ENCODE measurements at places on chromosomes 7 and 10. TPM values are rescaled to one million over a fixed set of nuclear protein-coding genes. Genes with fewer than 3 reads are reported as not detected.

DNA sequence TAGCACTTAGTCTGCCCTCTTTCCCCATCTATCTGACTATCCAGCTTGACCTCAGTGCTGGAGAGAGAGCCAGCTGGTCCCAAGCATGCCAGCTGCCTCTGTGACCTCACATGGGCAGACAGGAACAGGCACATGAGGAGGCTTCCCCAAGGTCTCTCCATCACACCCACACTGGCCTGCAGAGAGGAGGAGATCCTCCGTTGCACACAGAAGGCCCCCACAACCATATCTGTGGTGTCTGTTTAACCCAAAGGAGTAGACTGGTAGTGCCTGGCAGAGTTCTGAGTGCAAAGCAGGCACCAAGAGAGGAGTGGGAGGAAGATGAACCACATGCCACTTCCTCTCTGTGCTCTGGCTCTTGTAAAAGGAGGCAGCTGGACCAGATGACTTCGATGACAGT is 4.8 kb upstream of the ANK3 start:
- no peaks in the 10 kb centered on the region for H3K36me3 ChIP-seq
- H3K27ac ChIP-seq: no peak overlapping the region
- H3K4me1 ChIP-seq: no peaks in the 10 kb centered on the region
- no peak for DNase-seq
- H3K4me3 ChIP-seq: no peak overlapping the region
- no peaks in the 10 kb centered on the region for H3K27me3 ChIP-seq

DNA sequence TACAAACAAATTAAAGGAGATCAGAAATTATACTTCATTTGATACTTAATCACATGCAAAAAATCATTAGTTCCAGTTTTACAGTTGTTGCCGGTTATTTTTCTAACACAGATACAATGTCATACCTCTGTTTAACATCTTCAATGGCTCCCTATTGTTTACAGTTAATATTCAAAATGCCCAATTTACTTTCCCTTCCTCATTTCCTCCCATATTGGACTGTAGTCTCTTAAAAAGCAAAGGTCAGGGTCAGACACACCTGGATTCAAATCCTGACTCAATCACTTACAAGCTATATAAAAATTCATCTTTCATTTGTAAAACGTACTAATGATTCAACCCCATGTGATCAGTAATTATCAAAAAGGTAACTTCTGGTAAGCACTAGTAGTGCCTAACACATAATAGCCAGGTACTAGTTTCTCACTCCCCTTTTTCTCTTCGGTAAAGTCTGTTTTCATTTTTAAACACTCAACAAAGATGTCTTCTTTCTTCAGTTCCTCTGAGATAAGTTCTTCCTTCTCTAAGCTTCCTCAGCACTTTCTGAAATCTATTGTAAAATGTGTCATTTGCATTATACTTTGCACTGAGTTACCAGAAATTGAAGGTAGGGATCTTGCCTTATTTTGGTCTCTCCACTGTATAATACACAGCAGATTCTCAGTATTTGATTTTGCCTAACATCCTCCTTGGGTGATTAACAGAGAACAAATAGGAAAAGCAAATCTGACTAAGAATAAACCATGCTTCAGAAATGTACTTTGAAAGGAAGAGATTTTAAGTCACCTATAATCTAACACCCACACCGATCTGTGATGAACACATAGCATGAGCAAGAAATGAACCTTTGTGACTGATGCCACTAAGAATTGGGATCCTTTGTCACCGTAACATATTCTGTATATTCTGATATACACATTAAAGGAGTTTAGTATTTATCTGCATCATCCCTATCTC is 16.1 kb downstream of the KMT2C start:
- H3K27me3 ChIP-seq: no peaks in the 10 kb centered on the region
- H3K4me1 ChIP-seq: no peaks in the 10 kb centered on the region
- no peak for DNase-seq
- no peaks in the 10 kb centered on the region for H3K36me3 ChIP-seq

- no peaks in the 10 kb centered on the region for H3K27me3 ChIP-seq
- no peaks in the 10 kb centered on the region for H3K4me1 ChIP-seq
- no peak overlapping the region for H3K27ac ChIP-seq
- no peak for DNase-seq
- H3K36me3 ChIP-seq: no peaks in the 10 kb centered on the region
Measured at GRCh38 chr7:115300231-115300870, 378.5 kb downstream of the MDFIC start.

Gene COL13A1
- total RNA-seq: 3.9 TPM

- no peak for DNase-seq
- no peak overlapping the region for H3K4me3 ChIP-seq
- no peak overlapping the region for H3K27ac ChIP-seq
- no peaks in the 10 kb centered on the region for H3K27me3 ChIP-seq
- H3K36me3 ChIP-seq: no peaks in the 10 kb centered on the region
- no peaks in the 10 kb centered on the region for H3K4me1 ChIP-seq
Measured at GRCh38 chr7:154302380-154302779, 250.2 kb downstream of the DPP6 start.

Gene UTF1
- total RNA-seq: not detected

DNA sequence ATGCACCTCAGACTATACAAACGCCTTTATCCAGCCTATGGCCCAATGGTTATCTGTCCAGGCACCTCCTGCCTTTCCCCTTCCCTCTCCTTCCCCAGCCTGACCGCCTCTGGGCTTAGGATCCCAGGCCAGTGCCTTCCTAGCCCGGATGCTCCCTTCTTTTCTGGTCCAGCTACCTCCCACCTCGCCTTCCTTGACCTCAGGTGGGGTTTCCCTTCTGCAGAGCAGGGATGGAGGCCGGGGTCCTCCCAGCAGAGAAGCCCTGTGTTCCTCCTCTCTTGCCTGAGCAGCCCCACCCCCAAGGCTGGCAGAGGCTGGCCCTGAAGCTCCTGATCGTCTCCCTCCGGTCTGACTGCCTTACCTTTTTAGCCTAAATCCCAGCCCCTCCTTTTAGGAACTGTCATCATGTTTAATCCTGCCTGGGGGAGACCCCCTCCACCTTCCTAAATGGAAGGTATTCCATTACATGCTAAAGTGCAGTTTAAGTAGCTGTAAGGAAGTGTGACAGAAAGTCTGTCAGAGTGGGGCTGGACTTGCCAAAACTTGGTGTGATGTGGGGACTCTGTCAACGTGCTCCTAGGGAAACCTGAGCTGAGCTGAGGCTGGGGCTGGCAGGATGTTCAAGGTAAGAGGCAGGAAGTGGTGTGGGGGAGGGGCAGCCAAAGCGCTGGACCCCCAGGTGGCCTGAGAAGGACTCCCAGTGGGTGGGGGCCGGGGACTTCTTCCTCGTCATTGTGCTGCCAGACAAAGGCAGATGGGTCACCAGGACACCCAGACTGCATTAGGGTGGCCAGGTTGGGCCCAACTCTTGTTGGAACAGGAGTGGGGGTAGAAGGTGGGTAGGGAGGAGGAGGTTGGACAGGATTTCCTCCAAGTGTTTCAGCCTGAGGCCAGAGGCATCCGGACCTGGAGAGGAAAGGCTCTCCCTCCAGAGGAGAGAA is 39.5 kb downstream of the LBX1 start:
- DNase-seq: no peak
- H3K4me3 ChIP-seq: no peak overlapping the region
